HTR-8/SVneo (cell line): ENCODE measurements at places on chromosomes 1 and 21.

GRCh38 chr1:15355968-15356625 lies 53.6 kb upstream of the EFHD2 start:
- DNase-seq, result peak; percentile 67

- peak; percentile 94 for DNase-seq
Observed at GRCh38 chr21:42097860-42098454, 26.8 kb downstream of the UMODL1 start.

DNA sequence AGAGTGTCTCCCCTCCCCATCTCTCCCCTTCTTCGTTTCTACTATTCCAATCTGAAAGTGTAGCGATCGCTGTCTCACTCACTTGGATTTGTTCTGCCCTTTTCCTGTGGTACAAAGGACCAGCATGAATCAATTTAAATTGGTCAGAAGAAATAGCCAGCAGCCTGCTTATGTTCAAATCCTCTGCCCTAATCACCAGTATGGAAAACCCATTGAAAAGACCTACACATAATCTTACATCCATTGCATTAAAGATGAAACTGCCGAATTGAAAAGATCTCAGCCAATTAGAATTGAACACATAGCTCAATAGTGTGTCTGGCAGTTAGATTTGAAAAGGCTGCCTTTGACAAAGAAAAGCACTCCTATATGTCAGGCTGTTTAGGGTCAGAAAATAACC lies 122.6 kb downstream of the TNNI3K start:
- no peak for DNase-seq

GRCh38 chr1:93576346-93576745 lies 105.3 kb downstream of the BCAR3 start:
- DNase-seq, result no peak

GRCh38 chr1:20948101-20948500 lies 161.0 kb upstream of the HP1BP3 start:
- DNase-seq, result no peak

- DNase-seq, result no peak
Observed at GRCh38 chr21:33974513-33975468, 59.2 kb upstream of the ATP5PO start.

DNA sequence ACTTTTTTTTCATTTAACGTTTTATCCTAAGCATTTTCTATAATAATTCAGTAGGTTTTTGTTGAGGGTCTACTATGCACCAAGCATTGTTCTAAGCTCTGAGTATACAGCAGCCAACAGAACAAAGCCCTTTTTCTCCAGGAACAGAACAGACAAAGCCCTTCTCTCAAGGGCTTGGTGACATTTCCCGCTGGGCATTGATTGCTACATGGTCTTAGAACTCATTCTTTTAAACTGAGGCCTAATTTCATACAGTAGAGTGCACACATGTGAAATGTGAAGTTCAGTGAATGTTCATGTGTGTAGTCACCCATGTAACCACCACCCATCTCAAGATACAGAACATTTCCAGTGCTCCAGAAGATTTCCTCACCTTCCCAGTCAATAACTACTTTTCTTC lies 15.2 kb upstream of the PDIK1L start:
- DNase-seq, result no peak

- DNase-seq, result no peak
Observed at GRCh38 chr1:227766015-227766634, 30.9 kb downstream of the SNAP47 start.

DNA sequence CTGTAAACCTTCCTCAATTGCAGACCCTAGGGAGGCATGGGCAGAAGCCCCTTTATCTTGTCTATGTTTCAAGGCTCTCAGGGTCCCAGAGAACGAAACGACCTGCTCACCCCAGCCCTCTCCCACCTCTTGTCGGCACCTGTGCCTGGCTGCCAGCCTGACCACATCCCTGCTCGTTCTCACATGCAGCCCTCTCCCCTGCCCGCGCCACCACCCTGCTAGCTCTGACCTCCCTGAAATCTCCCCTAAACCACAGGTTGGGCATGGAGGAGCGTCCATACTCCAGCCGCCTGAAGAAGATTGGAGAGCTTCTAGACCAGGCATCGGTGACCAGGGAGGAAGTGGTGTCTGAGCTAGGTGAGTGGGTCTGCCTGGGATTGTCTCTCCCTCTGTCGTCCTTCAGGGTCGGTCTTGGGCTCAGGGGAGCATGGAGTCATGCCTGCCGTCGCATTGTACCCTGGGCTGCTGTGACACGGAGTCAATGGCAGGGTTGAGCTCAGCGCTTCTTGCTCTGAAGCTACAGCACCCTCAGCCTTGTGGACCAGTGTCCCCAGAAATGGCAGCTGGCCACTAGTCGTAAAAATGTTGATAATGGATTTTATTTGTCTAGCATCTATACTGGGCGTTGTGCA lies 3.6 kb downstream of the ADPRS start:
- DNase-seq, result no peak
